BJ (cell line): ENCODE measurements at places on chromosomes 11 and 22.

- no peak for DNase-seq
Measured at GRCh38 chr11:107605061-107606006, 14.4 kb downstream of the ELMOD1 start.

DNA sequence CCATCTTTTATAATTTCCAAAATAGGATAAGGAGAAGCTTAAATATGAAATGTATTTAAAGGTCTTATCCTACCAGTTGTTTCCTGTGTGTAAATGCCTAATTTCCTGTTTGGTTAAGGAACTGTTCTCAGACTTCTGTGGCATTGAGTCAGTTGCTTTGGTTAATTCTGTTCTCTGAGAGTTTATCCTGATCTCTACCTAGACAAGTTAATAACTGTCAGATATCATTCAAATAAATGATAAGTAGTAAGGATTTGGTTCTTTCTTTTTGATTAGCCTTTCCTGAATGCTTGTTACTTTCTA is 39.5 kb downstream of the CTNND1 start:
- DNase-seq: no peak

DNA sequence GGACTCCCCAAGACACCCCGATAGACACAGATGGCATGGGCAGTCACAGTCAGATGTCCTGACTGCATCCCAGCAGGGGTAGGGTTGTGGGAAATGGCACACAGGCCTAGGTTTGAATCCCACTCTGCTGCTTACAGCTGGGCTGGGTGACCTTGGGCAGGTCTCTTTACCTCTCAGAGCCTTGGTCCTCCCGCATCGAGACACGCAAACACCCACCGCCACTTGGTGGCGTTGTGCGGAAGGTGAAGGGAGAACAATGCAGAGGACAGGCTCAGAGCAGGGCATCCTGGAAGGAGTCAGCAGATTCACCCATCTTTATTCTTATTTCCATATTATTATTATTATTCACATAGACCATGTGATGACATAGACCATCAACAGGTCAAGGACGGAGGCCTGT is 140.5 kb downstream of the MIAT start:
- DNase-seq: no peak

DNA sequence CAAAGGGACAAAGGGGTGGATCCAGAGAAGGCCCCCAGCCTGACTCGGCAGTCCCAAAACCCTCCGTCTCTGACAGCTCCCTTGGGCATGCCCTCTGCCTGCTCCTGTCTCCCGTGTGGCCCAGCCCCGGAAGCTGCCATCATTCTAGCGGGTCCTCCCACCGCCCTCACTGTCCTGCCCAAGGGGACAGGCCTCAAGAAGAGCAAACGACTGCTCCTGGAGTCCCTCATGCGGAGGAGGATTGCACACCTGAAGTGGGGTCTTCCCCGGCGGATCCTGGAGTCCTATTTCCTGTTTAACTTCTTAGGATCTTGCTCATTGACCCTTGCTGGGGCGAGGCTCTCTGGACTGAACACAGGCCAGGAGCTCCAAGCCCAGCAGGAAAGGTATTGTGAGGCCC is 2.6 kb upstream of the MEI1 start:
- no peak for DNase-seq

DNA sequence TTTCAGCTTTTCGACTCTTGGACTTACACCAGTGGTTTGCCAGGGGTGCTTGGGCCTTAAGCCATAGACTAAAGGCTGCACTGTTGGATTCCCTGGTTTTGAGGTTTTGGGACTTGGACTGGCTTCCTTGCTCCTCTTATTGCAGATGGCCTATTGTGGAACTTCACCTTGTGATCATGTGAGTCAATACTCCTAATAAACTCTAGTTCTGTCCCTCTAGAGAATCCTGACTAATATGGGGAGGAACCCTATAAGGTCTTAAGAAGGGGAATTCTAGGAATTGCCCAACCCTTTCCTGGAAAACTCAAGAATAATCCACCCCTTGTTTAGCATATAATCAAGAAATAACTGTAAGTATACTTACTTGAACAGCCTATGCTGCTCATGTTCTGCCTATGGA is 491.8 kb downstream of the TMEM135 start:
- peak; percentile 4 for DNase-seq

GRCh38 chr11:36156817-36157519 is 132.3 kb downstream of the COMMD9 start:
- no peak for DNase-seq

DNA sequence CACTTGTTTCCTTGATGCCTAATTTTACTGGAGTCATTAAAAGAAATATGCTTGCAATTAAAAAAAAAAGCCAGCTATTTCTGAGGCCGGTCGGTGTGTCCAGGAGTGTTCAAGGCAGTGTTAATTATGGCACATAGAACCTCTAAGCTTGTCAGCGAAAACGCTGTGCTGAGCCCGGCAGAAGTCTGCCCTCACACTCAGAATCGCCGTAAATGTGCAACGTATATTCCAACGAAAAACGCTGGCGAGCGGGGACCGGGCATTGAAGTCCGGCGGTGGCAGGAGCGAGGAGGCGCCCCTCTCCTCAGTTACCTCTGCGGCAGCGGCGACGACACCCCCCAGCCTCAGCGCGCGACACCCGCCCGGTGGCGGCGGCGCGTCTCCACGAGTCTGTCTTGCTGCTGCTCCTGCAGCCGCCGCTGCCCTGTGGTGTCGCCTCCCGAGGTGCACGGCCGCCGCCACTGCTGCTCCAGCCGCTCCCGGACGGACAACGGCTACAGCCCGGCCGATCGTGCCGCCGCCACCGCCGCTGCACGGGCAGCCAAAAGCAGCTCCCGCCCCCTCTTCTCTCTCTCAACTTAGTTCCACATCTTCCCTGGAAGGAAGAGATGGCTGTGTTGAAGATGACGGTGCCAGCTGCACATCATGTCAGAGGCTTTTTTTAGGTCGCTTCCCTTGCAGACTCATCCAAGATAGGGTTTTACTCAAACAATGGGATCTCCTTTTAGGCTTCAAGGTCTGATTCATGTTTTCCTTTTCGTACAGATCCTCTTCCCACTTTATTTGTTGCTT is 56.0 kb downstream of the JAM3 start:
- DNase-seq: no peak

DNA sequence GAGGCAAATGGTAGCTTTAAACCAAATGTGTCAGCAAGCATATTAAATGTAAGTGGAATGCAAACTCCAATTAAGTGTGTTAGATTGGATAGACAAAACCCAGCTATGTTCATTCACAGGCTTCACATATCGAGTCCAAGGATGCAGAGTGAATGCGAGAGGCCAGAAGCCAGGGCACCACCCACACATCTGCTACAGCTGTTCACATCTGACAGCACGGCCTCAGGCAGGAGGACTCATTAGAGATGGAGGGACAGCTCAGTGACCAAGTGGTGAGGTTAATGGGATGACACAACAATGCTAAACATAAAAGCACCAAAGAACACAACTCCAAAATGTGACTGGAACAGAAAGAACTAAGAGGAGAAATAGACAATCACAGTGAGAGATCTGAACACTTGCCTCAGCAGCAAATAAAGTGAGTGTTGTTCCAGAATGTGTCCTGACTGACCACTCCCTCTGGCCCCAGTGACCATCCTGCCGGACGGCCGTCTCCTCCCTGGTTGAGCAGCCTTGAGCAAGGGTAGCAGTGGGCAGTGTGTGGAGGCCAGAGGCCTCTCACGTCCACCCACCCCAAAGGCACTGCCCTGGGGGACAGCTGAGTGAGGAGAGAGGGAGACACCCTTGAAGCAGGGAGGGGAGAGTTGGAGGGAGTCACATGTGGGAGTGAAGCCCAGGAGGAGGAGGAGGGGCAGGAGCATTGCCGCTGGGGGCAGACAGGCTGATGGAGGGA is 23.8 kb downstream of the ALG12 start:
- no peak for DNase-seq

DNA sequence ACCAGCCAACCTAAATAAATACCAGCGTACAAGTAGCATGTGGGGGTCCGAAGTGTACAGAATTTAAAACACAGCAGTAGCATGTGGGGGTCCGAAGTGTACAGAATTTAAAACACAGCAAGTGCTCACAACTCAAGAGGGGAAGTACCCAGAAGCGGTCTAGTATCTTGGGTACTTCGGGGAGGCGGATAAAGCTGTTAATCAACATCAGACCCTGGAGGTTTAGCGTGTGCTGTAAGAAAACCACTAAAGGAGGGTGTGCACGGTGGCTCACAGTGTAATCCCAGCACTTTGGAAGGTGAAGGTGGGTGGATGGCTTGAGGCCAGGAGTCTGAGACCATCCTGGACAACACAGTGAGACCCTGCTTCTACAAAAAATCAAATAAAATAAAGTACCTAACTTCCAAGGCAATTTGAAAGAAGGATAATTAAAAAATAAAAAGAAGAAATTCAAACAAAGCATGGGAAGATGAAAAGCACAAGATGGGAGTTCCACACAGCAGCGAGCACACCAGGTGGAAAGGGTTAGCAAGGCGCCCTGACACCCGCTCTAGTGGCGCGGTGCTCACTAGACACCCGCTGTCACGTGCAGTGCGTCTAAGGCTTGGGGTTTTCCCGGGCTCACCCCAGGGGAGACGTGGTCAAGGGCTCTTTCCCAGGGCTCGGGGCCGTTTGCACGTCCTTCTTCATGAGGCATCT is 35.0 kb upstream of the MOB2 start:
- DNase-seq: no peak

- DNase-seq: no peak
Measured at GRCh38 chr11:17643506-17644405, 75.6 kb upstream of the MYOD1 start.

- DNase-seq: no peak
Measured at GRCh38 chr22:38012604-38013072, 28.3 kb upstream of the SOX10 start.

DNA sequence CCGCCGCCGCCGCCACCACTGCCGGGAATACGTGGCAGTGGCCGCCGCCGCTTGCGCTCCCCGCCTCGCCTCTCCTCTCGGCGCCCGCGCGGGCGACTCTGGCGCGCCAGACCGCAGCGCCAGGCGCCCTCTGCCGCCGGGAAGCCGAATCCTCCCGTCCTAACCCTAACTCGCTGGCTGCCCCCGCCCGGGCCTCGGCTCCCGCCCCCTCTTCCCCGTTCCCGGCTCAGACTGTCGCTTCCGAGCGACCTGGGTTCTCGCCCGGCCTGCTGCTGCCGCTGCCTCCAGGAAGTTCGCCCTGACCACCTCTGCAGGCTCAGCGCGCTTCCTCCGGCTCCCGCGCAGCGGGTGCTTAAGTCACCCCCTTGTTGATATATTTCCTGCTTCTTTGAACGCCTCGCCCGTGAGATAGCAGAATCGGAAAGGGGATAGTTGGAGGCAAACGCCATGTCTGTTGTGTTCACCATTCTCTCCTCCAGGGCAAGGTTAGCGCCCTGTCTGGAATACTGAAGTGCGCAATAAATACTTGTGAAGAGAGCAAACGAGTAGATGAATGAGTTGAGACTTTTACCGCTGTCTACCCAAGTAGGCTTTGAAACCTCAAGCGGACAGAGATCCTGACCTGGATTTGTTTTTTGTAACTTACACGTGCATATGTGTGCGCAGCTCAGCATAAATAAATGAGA is at the start of gene SMCO4:
Gene SMCO4, minus strand, starts transcription at position 100 of the 686 bp plus-strand sequence. CDS start 64,202 bp downstream, outside the sequence.
- peak; percentile 14 for DNase-seq

DNA sequence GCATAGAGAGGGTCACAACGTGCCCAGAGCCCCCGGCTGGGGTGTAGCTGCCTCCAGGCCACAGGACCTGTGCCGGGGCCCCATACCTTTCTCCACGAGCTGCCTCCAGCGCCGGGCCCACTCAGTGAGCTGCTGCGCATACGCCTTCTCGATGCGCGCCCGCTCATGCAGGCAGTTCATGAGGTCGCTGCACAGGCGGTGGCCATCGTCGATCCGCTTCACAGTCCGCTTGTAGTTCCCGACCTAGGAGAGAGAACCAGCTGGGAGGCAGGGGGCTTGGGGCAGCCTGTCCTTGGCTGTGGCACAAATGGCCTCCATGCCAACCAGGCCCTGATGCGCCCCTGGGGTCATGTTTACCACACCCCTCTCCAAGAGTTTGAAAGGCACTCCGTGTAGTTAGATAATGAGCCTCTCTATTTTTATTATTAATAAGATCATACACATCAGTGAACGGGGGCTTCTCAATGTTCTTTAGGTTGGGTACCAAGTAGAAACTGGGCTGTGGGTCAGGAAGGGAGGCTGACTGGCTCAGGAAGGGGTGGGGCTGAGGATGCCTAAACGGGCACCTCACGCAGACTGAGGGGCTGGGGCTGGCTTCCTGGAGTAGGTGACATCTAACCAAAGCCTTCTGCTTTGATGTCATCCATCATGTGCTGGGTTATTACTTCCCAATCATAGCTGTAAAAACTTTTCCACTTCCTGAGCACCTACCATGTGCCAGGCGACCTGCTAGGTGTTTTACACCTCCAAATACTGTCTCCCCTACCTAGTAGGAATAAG is 36.5 kb upstream of the ARFGAP3 start:
- DNase-seq: no peak

- no peak for DNase-seq
Measured at GRCh38 chr11:117062498-117062897, 35.7 kb downstream of the SIK3 start.

- DNase-seq: no peak
Measured at GRCh38 chr11:92253945-92254344, 29.3 kb downstream of the FAT3 start.

GRCh38 chr11:1084561-1085439 is 10.1 kb downstream of the MUC2 start:
- DNase-seq: no peak

- no peak for DNase-seq
Measured at GRCh38 chr11:92376680-92377079, 152.1 kb downstream of the FAT3 start.

DNA sequence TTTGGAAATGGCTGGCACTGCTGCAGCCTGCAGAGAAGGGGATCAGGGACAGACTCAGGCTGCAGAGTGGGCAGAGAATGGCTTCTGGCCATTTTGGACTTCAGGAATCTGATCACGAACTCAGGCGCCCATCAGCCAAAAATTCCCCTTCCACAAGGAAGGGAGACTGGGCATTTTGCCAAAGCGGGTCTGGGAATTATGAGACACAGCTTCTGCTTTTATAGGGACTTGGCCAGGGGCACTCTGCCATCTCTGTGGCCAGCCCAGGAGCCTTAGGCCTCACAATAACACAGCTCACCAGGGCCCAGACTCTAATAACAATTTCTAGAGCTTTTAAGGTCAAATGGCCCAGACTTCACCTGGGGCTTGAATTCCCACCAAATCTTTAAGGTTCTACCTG is 74.7 kb downstream of the CHST1 start:
- no peak for DNase-seq

DNA sequence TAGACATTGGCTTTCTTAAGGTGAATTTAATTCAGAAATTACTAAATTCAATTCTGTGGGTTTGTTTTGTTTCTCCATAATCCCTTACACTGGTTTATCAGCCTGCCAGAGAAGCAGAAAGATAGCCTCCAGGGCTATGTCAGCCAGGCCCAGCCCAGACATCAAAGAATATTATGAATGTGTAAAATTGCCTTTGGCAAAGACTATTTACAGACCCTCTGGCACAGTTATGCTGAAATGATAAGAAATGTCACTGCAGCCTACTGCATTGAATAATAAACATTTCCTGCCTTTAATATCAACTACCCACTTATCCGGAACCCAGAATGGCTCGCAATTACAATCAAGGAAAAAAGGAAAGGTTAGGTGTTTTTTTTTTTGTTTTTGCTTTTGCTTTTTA is 562.5 kb upstream of the LRRC4C start:
- DNase-seq: no peak

DNA sequence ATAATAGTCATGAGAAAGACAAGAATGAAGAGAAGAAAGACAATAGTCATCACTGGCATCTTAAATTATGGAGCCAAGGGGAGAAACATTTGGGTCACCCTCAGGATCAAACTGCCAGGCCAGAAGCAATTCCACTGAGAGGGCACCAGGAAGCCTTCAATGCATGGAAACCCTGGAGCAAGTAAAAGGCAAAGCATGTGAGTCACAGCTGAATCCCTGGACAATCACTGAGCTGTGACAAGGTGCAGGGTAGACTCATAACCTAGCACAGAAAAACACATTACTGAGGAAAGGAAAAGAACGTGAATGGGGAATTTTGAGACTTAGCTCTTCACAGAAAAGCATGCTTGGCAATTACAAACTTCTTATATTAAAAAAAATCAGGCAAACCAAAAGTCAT is 1.6 kb downstream of the KCNJ1 start:
- no peak for DNase-seq
